ENCODE measurements at places on chromosomes 12 and 14. TPM values are rescaled to one million over a fixed set of nuclear protein-coding genes. Genes with fewer than 3 reads are reported as not detected.

GRCh38 chr12:66345956-66346355 lies 43.7 kb downstream of the HELB start:
- no peak for DNase-seq

GRCh38 chr12:124436366-124436765 lies 131.0 kb downstream of the NCOR2 start:
- no peak for DNase-seq

DNA sequence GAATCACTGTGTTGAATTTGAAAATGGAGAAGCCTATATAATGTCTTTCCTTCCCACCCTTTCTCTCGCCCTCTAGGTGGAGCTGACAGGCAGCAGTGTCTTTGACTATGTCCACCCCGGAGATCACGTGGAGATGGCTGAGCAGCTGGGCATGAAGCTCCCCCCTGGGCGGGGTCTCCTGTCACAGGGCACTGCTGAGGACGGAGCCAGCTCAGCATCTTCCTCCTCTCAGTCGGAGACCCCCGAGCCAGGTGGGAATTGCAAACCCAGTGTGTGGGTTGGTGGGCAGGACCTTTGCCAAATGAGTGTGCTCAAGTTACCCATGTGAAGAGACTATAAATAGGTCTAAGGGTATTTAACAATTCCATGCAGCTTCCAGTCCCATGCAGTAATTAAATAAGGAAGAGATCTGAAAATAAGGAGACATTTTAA lies 274.7 kb downstream of the EGLN3 start:
- DNase-seq = peak; percentile 21

DNA sequence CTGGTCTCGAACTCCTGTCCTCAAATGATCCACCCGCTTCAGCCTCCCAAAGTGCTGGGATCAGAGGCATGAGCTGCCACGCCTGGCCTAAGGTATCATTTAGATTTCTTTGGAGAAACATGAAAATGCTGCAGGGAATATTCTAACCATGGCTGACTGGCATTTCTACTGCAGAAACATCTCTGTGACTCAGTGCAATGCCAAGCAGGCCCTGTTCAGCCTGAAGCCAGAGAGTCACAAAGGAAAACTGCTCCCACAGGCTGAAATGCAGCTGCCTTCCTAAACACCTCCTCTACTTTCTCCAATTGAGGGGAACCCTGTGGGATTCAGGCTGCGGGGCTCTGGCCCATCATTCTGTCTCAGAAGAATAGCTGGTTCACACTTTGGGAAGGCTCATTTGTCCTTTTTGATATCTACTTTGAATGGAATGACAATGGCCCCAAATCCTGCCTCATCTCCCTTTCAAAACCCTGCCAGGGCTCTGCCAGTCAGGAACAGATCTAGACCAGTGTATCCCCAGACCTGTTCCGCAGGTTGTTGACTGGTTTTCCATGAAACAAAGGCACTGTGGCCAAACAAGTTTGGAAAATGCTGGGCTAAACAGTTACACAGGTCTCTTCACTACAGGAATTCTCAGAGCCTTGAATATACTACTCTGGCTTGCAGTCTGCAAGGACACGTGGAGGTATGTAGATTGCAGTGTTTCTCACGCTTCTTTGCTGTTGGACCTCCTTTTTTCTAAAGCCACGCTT lies 7.8 kb downstream of the C12orf43 start:
- no peak for DNase-seq

- no peak for DNase-seq
Observed at GRCh38 chr12:123051556-123051955, 71.1 kb downstream of the ARL6IP4 start.

GRCh38 chr14:63642229-63642611 lies 549 bp upstream of the WDR89 start:
- DNase-seq = peak; percentile 90

DNA sequence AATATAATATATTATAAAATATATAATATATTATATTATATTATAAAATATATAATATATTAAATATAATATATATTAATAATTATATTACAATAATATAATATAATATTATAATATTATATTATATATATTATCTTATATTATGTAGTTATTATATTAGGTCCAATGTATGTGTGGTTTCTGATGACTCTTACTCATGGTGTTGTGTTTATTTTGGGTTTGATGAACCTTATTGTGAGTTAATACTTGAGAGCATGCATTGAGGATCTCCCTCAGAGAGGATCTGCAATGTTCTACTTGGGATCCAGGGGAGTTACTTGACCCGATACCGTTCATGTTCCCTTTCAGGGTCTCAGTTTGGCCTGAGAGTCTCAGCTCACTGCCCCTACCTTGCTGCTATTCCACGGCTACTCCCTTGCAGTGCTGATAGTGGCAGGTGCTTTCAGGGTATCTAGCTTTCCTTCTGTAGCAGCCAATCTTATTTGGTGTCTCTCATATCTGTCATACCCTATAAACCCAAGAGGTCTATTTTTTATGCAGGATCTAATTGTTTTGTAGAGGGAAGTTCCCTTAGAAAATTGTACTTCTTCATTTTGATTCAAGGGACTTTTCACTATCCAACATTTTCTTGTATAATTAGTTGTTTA lies 89.1 kb upstream of the ZDHHC17 start:
- DNase-seq = no peak

- no peak for DNase-seq
Observed at GRCh38 chr12:21568115-21568514, 36.5 kb downstream of the GYS2 start.

GRCh38 chr12:6345319-6346091 lies 3.6 kb upstream of the TNFRSF1A start:
- no peak for DNase-seq

DNA sequence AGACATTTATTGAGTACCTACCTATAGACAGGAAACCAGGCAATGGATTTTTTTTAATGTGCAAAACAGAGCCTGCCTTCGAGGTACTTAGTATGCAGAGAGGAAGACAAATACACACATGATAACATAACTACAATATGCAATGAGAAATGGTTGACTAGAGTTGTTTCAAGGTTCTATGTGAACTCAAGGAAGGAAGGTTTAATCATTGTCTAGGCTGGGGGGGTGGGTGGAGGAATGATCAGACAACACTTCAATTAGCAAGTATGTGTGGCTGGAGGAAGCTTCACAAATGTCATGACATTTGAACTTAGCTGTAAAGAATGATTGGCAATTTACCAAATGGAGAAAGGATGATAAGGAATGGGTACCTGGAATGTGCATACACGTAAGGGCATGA lies 985.3 kb downstream of the FLRT2 start:
- no peak for DNase-seq

DNA sequence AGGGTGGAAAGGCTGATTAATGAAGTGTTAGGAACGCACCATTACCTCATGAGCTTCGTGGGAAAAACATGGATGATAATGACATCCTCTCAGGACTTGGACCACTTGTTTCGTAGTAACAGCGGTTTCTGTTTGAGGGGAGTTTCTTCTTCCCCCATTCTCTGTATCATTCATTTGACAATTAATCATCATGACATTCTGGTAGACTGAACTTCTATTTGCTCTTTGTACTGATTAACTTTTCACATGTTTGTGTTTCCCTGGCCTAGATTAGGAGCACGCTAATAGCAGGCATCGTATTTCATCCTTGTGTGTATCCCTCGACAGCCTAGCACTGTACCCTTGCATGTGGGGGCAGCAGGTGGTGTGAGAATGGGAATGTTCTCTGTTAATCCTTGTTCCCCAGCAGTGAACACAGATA lies 8.0 kb downstream of the LRRC74A start:
- no peak for DNase-seq

OVCH1 gene
- total RNA-seq = not detected

ANG gene
- 73.6 TPM for total RNA-seq

B3GNT4 gene
- 1.7 TPM for total RNA-seq

LHX5 gene
- total RNA-seq = not detected

ASCL1 gene
- 0.53 TPM for total RNA-seq

GPR135 gene
- 0.61 TPM for total RNA-seq

ISM2 gene
- 1.2 TPM for total RNA-seq

Measured in colonic mucosa (tissue), 4 donors.